Stomach (tissue), 19 donors: ENCODE measurements at places on chromosomes 13 and 19. TPM values are rescaled to one million over a fixed set of nuclear protein-coding genes. Genes with fewer than 3 reads are reported as not detected.

GRCh38 chr19:40907968-40908735 is 26.1 kb upstream of the CYP2A7 start:
- H3K27me3 ChIP-seq, result no peaks in the 10 kb centered on the region
- no peaks in the 10 kb centered on the region for H3K36me3 ChIP-seq
- peak overlapping the region; percentile 31 for H3K4me3 ChIP-seq
- no peak for DNase-seq

DNA sequence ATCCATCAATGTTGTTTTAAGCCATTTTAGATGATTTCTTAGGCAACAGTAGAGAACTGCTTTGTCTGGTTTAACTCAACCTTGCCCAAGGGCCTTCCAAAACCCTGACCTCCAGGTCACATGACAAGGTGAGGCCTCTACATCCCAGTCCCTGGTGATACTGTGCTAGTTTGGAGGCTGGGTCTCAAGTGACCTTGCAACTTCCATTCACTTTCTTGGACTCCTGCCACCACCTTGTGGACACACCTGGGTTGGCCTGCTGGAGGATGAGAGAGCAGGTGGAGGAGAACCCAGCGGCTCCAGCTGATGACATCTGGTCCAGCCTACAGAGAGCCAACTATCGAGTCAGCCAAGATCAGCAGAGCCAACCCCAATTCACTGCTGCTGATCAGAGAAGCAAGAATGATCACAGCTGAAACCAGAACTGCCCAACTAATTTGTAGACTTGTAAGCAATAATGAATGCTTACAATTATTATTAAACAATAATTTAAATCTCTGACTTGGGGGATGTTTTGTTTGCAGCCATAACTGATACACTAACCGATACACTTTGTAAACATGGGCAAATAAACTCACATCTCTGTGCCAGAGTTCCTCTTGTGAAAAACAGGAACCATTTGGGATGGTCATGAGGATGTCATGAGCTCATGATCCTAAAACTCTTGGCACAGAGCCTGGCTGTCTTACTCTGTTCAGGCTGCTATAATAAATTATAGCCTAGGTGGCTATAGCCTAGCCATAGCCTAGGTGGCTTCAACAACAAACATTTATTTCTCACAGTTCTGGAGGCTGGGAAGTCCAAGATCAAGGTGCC is 11.5 kb downstream of the FAM187B start:
- peaks cover 41% of the 10 kb centered on the region for H3K4me1 ChIP-seq
- no peak overlapping the region for H3K27ac ChIP-seq
- no peaks in the 10 kb centered on the region for H3K36me3 ChIP-seq
- H3K27me3 ChIP-seq, result no peaks in the 10 kb centered on the region
- no peak overlapping the region for H3K4me3 ChIP-seq
- DNase-seq, result peak; percentile 73

DNA sequence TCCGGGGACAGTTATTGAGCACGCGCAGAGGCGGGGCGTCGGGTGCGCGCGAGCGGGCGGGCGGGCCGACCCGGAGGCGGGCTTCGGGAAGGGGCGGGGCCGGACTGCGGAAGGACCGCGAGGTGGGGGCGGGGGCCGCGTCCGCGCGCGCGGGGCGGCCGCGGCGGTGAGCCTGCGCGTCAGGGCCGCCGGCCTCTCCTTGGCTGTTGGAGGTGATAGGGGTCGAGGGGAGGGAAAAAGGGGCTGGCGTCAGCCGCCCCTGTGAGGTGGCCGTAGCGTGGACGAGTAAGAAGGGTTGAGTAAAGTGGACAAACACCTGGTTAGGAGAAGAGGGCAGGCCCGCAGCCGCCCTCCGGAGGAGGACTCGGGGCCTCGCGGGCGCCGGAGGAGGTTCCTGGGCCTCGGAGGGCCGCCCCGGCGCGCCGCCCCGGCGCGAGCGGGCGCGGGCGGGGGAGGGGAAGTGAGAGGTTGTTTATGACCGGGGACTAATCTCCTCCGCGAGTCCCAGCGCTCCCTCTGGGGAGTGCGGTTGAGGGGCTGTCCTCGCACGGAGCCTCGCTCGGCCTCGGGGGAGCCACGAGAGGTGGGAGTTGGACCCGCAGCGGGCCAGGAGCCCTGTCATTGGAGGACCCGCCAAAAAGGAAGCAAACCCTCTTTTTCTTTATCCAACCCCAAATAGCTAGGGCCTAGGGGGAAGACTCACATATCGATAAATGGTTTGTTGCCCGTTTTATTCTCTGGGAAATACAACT is 547 bp upstream of the INTS6 start:
- H3K36me3 ChIP-seq, result peaks cover 30% of the 10 kb centered on the region
- DNase-seq, result peak; percentile 94
- peaks cover 25% of the 10 kb centered on the region for H3K4me1 ChIP-seq
- H3K27ac ChIP-seq, result peak overlapping the region; percentile 99
- peak overlapping the region; percentile 55 for H3K4me3 ChIP-seq

- no peak overlapping the region for H3K4me3 ChIP-seq
- no peaks in the 10 kb centered on the region for H3K4me1 ChIP-seq
- no peak overlapping the region for H3K27ac ChIP-seq
- H3K36me3 ChIP-seq, result no peaks in the 10 kb centered on the region
- peaks cover 5% of the 10 kb centered on the region for H3K27me3 ChIP-seq
Measured at GRCh38 chr13:25429466-25429865, 57.7 kb downstream of the ATP8A2 start.

DNA sequence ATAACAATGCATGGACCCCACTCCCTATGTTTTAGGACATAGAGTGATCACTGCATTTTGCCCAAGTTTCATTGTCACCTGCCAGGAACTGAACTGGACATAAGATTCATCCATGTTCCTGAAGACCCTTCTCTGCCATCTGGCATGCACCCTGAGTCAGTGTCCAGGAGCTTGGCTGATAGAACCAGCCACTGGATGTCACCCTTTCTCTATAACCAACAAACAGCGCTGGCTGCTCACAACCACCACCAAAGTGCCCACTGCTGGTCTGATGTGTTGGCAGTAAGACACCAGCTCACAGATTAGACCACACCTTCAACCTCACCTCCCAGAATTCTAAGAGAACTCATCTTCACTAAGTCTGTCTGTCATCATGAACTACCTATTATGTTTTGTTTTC is 333.4 kb downstream of the ITGBL1 start:
- no peak overlapping the region for H3K4me3 ChIP-seq
- no peaks in the 10 kb centered on the region for H3K4me1 ChIP-seq
- no peaks in the 10 kb centered on the region for H3K36me3 ChIP-seq
- no peaks in the 10 kb centered on the region for H3K27me3 ChIP-seq
- DNase-seq, result no peak
- no peak overlapping the region for H3K27ac ChIP-seq

The CYP2F1 gene
- total RNA-seq, result not detected

DNA sequence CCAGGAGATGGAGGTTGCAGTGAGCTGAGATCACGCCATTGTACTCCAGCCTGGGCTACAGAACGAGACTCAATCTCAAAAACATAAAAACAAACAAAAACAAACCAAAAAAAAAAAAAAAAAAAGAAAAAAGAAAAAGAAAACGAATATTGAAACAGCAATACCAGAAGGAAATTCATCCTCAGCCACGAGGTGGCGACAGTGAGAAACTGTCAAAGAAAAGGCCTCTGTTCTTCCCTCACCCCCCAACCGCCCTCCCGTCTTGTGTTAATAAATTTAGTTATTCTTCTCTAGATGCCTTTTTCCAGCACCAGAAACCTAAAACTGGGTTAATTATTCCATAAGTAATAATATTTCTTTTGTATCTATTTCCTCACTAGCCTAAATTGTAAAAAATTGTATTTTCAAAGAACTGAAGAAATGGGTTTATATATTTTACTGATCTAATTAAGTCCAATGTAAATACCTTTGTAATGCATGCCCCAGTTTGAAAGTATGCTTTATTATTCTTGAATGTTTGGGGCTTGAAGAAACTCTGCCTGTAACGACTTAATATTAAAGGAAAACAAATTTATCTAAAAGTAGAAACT is 38.6 kb downstream of the LIG4 start:
- peak; percentile 31 for DNase-seq
- H3K4me1 ChIP-seq, result no peaks in the 10 kb centered on the region
- H3K27me3 ChIP-seq, result no peaks in the 10 kb centered on the region
- H3K36me3 ChIP-seq, result no peaks in the 10 kb centered on the region

DNA sequence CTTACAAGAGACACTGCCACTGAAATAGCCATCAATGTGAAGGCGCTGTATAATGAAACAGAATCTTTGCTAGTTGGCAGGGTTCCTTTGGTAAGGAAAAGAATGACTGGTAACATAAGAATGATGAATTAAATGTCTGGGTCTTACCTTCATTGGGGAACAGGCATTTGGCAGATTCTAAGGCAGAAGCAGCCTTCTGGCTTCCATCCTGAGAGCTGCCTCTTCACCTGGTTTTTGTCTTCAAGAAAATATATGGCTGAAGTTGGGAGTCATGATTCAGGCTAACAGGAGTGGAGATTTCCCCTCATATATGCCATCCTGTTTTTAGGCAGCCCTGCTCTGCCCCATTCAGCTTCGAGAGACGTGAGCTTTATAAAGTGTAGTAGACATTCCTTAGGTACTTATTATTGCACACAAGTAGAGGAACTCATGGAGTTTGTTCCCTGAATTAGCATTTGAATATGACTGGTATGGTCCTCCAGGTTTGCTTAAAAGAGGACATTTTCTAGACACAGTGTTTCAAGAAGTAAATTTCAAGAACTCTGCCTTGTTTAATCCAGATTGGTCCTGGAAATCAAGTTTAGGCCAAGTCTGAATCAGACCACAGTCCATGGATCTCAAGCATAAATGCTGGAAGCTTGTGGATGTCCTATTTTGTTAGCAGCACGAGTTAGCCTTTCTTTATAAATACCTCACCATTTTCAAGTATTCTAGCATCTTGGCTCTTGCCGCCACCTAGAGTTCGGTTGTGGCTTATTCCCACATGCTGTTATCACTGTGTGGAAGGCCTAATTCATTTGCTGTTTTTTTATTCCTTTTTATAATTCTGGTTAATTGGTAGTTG is 56.2 kb upstream of the AKAP11 start:
- peak; percentile 64 for DNase-seq
- H3K27ac ChIP-seq, result no peak overlapping the region
- H3K4me3 ChIP-seq, result no peak overlapping the region
- peaks cover 32% of the 10 kb centered on the region for H3K36me3 ChIP-seq
- no peaks in the 10 kb centered on the region for H3K27me3 ChIP-seq

DNA sequence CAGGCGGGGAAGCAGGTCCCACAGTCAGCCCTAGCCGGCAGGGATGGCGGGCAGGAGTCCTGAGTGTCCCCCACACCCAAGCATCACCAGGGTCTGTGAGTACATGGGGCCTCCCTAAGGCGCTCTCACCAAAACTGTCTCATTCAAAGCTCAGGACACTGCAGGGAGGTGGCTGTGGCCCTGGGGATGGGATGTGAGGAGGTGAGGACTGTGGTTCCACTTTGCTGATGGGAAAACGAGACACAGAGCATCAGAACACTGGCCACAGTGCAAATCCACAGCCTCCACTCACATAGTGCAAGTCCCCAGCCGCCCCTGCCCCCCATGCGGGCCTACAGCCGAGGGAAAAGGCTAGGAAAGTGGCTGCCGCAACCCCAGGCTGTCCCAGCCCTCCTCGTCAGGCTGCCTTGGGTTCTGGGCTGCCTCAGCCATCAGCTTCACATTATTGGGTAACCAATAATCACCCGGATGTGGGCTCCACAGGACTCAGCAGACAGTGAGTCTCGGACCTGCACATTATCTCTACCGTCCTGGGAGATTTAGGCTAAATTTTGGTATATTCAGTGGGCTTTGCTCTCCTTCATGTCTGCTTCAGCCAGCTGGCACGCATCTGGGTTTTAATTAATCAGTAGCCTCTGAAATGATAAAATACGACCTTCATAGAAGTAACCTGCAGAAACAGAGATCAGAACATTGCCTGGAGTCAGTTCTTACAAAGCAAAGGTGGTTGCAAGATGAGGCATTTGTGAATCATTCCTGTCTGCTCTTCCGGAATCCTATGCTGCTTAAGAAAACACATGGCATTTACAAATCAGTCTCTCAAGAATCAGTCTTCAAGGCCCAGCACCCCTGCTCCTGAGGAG is 77.0 kb downstream of the SOX1 start:
- H3K27ac ChIP-seq, result no peak overlapping the region
- H3K4me3 ChIP-seq, result no peak overlapping the region
- H3K4me1 ChIP-seq, result no peaks in the 10 kb centered on the region
- no peak for DNase-seq
- H3K36me3 ChIP-seq, result no peaks in the 10 kb centered on the region

The PSG4 gene
- not detected for total RNA-seq

The LGALS7 gene
- total RNA-seq, result not detected

The IFI30 gene
- 37.9 TPM for total RNA-seq

The VSIG10L gene
- not detected for total RNA-seq

The C2CD4C gene
- total RNA-seq, result not detected

DNA sequence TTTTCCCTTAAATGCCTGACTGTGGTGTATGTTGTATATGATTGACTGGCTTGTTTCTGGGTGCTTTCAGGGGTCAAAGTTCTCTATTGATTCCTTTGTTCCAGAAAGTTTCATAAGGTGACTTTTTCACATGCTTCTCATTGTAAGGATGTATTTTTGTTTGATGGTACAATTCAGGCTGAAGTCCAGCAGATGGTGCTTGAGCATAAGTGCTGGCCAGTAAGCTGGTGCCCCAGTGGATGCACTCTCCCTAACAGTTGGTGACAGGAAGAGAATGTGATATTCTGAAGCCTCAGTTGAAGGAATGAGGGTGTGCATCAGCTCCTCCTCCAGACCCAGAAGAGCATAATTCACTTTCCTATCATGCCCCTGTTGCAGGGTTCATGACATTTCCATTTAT is 1941.6 kb upstream of the PRR20A start:
- DNase-seq, result no peak
- H3K4me1 ChIP-seq, result no peaks in the 10 kb centered on the region
- no peaks in the 10 kb centered on the region for H3K27me3 ChIP-seq
- H3K36me3 ChIP-seq, result no peaks in the 10 kb centered on the region
- no peak overlapping the region for H3K27ac ChIP-seq

- peaks cover 30% of the 10 kb centered on the region for H3K4me1 ChIP-seq
- peaks cover 28% of the 10 kb centered on the region for H3K27me3 ChIP-seq
- no peaks in the 10 kb centered on the region for H3K36me3 ChIP-seq
Measured at GRCh38 chr19:48489608-48490216, 20.5 kb downstream of the CYTH2 start.

DNA sequence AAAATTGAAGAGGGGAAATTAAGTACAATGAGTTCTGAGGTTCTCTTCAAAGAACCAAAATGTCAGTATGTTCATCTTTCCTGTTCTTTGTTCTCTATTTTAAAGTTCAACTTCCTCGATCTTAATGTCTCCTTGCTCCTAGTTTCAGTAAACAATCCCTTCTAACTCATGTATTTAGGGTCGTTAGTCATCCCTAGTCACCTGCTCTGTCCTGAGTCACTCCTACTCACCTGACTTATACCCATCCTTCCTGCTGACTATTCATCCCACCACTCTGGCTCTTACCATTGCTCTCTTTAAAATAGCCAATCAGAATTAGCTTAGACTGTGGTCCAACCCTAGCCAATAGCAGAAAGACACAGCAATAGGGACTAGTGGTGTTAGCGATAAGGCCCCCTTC is 24.3 kb downstream of the ZNF90 start:
- H3K27me3 ChIP-seq, result no peaks in the 10 kb centered on the region
- H3K36me3 ChIP-seq, result peaks cover 26% of the 10 kb centered on the region
- DNase-seq, result no peak
- H3K4me1 ChIP-seq, result no peaks in the 10 kb centered on the region
- no peak overlapping the region for H3K4me3 ChIP-seq

The ZNF534 gene
- total RNA-seq, result not detected

The ZNF805 gene
- total RNA-seq, result 7.1 TPM

GRCh38 chr13:48961379-48961778 is 14.3 kb upstream of the FNDC3A start:
- no peaks in the 10 kb centered on the region for H3K4me1 ChIP-seq
- no peak overlapping the region for H3K27ac ChIP-seq
- no peaks in the 10 kb centered on the region for H3K36me3 ChIP-seq
- H3K4me3 ChIP-seq, result no peak overlapping the region

- H3K36me3 ChIP-seq, result no peaks in the 10 kb centered on the region
- H3K27me3 ChIP-seq, result no peaks in the 10 kb centered on the region
- H3K27ac ChIP-seq, result no peak overlapping the region
- peaks cover 8% of the 10 kb centered on the region for H3K4me1 ChIP-seq
- H3K4me3 ChIP-seq, result no peak overlapping the region
- DNase-seq, result no peak
Measured at GRCh38 chr13:91247768-91248167, 99.7 kb upstream of the MIR17HG start.
